Airway epithelial cell (primary cell): ENCODE measurements at places on chromosomes 7 and 10. TPM values are rescaled to one million over a fixed set of nuclear protein-coding genes. Genes with fewer than 3 reads are reported as not detected.

Gene SORBS1
- 0.07 and 0.09 TPM in 2 replicates for total RNA-seq

Gene FRMD4A
- 4.9 and 9.1 TPM in 2 replicates for total RNA-seq

Gene NUDCD3
- 41.0 and 48.9 TPM in 2 replicates for total RNA-seq

Gene MYL7
- total RNA-seq, result 0.51 TPM in 1 of 2 replicates, not detected in the other

Gene TUBB8
- total RNA-seq, result not detected in 2 replicates

Gene CCDC3
- total RNA-seq, result 15.7 and 16.6 TPM in 2 replicates

Gene GPR146
- total RNA-seq, result 0.14 and 0.42 TPM in 2 replicates
